ENCODE measurements at places on chromosomes 7 and 10.

DNA sequence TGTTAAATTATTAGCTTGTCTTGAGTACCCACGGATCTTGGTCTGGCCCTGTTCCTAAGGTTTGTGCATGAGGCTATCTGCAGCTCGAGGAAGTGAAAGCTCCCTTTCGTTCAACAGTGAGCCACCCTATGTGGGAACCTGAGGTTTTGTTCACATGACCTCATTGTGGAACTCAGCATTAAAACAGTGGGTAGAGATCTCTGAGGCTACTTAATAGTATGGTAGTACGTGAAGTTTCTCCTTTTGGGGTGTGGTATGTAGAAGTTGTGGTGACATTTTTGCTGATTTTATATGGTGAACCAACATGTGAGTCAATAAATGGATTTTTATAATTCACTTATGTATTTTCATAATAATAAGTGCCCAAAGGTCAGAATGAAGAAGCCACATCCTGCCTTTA lies 252.7 kb upstream of the FERD3L start:
- peak; percentile 86 for DNase-seq

DNA sequence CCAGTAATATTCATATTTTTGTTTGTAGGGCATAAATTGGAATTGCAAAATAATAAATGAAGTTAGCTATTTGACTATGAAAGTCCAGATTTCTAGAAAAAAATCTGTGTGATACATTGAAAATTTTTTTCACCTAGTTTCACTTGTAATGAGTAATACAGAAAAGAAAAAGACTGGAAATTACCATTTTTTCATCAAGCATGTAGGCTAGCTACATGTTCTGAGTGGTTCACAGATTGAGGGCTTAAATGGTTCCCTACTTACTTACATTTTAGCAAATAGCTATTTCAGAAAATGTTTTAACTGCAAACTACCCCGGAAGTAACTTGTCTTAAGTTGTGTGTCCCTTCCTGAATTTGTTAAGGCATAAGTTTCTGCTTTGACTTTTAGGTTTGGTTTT lies 396.0 kb downstream of the PHF14 start:
- DNase-seq = no peak

GRCh38 chr10:12822893-12823170 lies 178.7 kb downstream of the CCDC3 start:
- DNase-seq = no peak

DNA sequence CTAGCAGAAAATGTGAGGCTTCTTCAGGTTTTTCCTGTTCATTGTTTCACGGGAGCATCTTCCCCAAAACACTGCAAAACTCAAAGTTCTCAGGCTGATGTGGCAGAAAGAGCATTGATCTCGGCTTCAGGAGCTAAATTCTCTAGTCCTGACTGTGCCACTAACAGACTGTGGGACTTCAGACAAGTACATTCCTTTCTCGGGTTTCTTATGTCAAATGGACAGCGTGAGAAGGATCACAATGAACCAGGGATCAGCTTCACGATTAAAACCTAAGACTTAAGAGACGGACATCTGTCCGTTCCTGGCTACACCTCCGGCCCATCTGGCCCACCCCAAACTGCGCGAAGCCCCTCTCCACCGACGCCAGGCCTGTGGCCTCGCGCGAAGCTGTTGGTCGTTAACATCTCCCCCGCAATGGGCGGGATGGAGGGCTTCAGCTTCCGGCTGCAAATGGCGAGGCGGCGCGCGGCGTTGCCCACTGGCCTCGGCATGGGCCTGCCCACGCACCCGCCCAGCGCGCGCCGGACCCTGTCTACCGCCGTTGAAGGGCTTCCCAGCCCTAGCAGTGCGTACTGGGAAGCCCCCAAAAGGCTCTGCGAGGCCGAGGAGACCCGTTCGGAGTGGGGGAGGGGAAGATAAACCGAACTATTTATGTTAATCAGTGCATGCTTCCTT lies 549 bp upstream of the DDX50 start:
- no peak for DNase-seq

DNA sequence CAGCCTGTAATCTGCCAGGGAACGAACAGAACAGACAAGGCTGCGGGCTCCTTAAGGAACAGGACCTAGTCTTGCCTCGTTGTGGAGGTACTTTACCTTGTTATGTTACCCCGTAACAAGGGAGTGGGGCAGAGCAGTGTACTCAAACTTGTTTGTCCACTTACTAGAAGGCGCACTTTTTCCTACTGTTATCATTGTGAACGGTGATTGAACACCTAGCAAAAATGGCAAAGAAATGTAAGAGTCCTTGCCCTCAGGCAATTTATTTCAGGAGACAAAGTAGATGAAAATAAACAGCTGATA lies 620 bp upstream of the IMPDH1 start:
- no peak for DNase-seq

DNA sequence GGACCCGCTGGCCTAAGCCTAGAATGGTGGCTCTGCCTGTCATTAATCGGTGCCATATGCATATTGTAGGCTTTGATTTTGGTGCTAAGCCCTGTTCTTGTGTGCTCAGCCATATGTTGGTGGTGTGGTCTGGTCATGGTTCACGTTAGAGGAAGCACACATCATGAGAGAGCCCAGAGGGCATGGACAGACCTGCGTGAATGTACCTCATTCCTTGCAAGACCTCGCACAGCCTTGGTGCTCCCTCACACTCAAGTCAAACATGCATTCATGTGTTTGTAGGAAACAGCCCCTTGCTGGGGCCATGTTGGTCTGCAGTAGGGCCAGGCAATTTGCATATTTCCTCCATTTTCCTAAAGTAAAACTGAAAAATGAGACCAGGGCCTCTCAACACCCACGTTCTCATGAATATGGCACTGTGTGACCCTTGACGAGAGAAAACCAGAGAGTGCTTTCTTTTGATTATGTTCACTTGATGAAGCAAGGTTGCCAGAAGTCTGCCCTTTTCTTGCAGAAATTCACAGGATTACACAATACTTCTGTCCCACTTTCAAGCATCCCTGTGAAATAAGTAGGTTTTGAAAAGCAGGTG lies 268.7 kb downstream of the CELF2 start:
- DNase-seq = peak; percentile 63

DNA sequence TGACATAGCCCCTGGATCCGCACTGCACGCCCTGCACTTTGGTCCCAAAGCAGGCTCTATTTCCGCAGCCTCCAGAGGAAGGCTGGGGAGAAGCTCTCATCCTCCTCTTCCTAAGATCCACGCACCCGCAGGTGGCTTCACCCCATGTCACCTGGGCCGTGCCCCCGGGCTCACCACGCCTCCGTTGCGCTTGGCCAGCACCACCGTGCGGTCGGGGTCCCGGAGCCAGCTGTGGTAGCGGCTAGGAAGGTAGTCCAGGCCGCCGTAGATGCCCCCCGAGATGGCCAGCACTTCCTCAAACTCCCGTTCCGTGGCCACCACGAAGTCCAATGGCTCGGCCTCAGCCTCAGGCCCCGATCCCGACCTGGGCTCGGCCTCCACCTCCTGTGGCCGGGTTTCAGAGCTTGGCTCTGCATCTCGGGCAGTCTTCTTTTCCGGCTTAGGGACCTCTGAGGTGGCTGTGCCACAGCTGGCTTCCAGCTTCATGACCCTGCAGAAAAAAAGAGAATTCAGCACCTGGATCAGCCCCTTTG lies 5.7 kb downstream of the NAT16 start:
- DNase-seq = no peak

DNA sequence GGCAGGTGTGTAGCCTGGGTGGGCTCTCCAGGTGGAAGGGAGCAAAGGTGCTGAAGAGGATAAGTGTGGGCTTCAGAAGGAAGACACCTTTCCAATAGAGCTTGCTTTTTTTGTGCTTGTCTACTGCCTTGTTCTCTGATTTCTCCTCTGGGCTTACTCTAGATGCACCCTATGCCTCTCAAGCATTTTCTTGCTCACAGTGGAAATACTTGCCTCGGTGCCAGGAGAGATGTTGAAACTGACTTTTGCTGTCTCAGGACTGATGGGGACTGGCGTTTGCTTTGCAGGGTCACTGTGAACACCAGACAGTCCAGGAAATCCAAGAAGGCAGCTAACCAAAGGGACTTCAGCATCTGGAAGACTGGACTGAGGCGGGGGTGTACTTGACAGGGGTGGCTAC lies 187.9 kb downstream of the SNX10 start:
- no peak for DNase-seq

DNA sequence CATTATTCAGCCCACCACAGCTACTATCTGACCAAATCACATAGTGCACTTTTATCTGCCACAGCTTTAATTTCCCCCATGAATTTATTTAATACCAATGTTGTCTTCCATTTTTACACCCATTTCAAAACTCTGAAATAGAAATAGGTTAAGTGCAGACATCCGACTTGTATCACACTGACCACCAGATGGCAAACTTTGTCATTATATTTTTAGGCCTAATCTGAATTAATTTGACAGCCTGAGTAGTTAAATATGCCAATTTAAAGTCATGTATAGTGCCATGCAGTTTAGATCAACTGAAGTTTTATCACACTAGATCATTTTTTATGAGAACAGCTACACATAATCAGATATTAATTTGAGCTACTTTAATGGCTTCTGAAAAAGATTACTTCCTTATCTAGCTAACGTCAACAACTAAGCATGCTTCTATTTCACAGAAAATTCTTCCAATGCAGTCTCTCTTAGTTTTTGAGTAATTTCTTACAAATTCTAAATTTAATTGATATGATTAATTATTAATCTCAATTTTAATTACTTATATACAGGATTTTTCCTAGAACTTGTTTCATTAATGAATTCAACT lies 566.4 kb downstream of the GFRA1 start:
- peak; percentile 3 for DNase-seq

- DNase-seq = peak; percentile 92
These were observed 5.0 kb upstream of the ANKRD61 start for GRCh38 chr7:6026011-6026819.

GRCh38 chr7:988426-988911 lies 5.5 kb downstream of the CYP2W1 start:
- peak; percentile 30 for DNase-seq

- DNase-seq = no peak
These were observed 35.1 kb downstream of the MACROH2A2 start for GRCh38 chr10:70087616-70088307.

- DNase-seq = no peak
These were observed 140.9 kb downstream of the ABCA13 start for GRCh38 chr7:48312151-48312550.

GRCh38 chr10:650886-651615 lies 38.4 kb downstream of the DIP2C start:
- no peak for DNase-seq

DNA sequence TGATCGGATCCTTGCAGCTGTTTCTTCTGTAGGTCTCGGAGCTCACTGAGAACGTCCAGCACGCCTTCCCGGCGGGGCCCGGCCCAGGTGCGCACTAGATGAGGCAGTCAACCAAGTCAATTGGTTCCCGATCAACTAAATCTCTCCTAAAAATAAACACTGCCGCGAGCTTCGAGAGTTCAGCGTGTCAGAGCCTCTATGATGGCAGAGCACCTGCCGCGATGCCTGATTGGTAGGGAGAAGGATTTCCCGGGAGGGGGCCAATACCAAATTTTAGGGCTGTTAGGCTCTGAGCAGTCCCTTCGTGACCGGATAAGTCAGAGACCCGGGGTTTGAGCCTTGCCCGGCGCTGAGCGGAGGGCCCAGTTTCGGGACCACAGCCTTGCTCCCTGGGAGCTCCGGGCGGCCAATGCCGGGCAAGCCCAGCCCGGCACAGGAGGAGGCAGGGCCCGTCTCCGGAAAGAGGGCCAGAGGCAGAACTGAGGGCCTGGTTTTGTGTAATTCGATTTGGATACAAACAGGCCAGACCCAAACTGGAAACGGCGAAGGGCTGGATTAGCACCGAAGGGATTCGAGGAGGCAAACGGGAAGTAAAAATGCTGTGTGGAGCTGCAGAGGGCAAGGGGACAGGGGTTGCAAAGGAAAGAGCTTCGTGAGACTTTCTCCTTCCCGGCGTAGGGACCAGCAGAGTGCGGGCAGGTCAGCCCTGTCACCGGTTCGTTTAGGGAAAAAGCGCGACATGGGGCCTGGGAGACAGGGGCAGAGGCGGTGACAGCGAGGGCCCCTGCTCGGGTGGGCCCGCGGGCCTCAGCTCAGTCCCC lies 569 bp downstream of the SLC26A5 start:
- DNase-seq = no peak

GRCh38 chr10:18254086-18254485 lies 113.9 kb downstream of the CACNB2 start:
- DNase-seq = no peak

- DNase-seq = no peak
These were observed 117.2 kb downstream of the MYOF start for GRCh38 chr10:93364966-93365365.

GRCh38 chr10:15374156-15374555 lies 3.1 kb upstream of the FAM171A1 start:
- no peak for DNase-seq

DNA sequence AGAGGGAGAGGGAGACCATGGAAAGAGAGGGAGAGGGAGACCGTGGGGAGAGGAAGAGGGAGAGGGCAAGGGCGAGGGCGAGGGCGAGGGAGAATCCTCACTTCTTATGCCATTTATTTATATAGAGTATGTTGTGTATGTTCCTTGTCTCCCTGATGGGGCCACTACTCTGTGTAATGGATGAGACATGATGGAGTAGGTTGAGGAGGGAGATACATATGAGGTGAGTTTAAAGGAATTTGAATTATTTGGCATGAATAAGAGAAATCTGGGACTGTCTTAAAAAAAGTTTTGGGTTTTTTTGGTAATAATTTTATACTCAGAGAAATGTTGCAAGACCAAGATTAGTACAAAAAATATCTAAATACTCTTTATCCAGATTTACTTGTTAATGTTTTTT lies 20.1 kb downstream of the CCSER2 start:
- DNase-seq = no peak

DNA sequence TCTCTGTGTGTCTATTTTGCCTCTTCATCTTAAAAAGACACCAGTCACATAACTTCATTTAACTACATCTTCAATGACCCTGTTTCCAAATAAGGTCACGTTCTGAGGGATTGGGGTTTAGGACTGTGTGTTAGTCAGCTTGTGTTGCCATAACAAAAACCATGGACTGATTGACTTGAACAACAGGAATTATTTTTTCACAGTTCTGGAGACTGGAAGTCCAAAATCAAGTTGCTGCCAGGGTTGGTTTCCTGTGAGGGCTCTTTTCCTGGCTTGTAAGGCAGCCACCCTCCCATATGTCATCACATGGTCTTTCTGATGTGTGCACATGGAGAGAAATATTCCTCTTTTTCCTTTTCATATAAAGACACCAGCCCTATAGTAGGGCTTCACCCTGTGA lies 55.3 kb downstream of the REEP3 start:
- DNase-seq = no peak

Measured in suppressor macrophage treated with lipopolysaccharide for 1 hour (primary cell).